Right cardiac atrium (tissue), 5 donors: ENCODE measurements at places on chromosomes 2 and 18.

DNA sequence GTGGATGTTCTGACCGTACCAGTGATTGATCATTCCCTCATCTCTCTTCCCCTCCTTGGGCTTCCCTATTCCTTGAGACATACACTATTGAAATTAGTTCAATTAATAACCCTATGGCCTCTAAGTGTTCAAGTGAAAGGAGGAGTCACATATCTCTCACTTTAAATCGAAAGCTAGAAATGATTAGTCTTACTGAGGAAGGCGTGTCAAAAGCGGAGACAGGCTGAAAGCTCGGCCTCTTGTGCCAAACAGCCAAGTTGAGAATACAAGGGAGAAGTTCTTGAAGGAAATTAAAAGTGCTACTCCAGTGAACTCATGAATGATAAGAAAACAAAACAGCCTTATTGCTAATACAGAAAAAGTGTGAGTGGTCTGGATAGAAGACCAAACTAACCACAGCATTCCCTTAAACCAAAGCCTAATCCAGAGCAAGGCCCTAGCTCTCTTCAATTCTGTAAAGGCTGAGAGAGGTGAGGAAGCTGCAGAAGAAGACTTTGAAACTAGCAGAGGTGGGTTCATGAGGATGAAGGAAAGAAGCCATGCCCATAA lies 144.4 kb upstream of the LYPD6 start:
- no peak for DNase-seq

DNA sequence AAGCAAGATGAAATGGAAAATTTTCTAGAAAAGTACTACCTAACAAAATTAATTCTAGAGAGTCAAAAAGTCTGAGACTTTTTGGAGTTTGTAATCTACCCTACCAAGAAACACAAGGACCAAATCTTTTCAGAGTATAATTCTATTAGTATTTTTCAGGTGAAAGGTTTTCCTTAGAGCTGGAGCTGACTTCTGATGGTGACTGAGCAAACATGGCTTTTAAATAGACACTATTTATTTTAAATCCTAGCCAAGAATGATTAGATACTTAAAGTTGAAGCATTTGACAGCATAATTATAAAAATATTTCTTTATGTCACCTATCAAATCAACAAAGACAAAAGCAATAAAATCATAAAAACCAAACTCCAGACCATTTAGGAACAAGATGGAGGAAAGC lies 26.6 kb downstream of the ZC3H6 start:
- no peak for DNase-seq

- no peak for DNase-seq
Observed at GRCh38 chr2:168719446-168719845, 83.0 kb upstream of the NOSTRIN start.

- DNase-seq = no peak
Observed at GRCh38 chr18:6280211-6280743, 134.4 kb downstream of the L3MBTL4 start.

GRCh38 chr18:7373441-7373840 lies 142.6 kb downstream of the LRRC30 start:
- no peak for DNase-seq
